ENCODE measurements at places on chromosomes 5 and 9.

DNA sequence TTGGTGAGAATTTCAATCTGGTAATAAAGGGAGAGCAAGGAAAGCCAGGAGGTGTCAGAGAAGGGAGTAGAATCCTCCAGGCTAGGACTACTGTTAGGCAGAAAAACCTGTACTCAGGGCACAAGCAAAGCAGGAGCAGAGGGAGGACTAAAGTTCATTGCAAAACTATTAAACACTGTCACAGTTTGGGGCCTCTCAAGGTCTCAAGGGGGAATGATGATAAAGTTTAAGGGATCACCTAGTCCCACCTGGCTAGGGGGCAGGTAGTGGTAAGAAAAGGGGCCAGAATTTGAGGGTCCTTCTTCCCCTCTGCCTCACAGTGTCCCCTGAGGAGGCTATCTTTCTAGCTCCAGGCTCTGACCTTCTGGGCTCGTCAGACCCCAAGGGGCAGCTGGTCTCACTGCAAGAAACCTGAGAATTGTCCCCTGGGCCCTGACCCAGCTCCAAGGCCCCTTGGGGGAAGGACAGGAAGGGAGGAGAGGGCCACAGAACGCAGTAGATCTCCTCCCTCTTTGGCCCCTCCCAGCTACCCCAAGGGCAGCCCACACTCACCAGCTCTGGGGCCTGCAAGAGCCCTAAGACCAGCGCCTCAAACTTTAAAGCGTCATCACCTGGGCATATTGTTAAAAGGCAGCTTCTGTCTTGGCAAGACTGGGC, 974 bp downstream of the CCDC69 start:
- peak; percentile 53 for DNase-seq

DNA sequence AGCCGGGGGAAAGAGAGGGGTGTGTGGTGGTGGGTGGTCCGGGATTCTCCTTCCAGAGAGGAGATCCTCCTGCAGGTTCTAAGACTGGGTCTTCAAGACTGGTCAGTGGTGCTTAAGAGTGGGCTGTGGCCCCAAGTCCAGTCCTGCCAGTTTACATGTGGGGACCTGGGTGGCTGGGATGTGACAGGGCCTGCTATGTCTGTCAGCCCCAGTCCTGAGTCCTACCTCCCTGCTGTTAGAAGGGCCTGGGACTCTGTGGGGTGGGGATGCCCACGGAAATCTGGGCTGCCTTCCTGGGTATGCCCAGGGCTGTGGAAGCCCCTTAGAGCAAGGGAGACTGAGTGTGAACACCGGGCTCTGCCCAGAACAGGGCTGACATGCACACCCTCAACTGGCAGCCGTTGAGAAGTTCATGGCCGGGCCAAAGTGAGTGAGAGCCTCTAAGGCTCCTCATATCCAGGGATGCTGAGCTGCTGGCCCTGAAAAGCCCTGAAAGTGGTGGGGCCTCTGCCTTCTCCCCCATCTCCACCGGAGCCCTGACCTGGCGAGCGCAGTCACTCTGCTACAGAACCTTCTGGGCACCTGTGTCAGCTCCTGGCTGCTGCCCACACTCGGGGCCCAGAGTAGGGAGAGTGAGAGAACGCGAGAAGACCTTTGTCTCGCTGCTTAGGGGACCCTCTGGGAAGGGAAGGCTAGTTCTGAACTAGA, 1.7 kb downstream of the PHF2 start:
- DNase-seq, result peak; percentile 49

GRCh38 chr9:133379153-133380086, 3.3 kb downstream of the STKLD1 start:
- no peak for DNase-seq

DNA sequence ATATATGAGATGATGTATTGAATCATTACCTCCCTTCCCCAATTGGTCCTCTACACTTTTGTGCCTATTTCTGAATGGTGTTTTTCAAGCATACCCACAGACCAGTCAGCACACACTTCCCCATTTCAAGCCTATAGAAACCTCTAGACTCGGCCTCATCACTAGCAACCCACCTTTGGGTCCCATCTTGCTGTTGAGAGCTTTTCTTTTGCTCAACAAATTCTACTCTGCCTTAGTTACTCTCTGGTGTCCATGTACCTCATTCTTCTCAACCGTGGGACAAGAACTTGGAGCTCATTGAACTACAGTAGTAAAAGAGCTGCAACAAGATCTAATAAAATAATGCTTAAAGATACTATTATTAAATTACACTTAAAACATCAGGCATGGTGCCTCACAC, 49.0 kb upstream of the KDM4C start:
- DNase-seq, result no peak

DNA sequence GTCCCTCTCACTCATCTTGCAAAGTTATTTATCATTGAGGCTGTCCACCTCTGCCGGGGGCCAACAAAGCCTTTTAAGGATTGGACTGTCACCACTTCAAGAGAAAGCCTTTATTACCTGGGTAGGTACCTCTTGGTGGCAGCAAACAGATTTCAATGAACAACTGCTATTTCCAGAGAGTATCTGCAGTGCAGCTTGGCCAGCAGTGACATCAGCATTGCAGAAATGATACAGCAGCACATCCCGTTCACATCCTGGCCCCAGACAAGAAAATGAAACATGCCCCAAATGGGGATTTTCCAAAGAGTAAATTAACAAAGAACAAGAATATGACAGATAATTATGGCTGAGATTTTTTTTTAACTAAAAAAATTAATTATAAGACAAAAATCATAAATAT, 2.3 kb upstream of the SPATA6L start:
- DNase-seq, result no peak

DNA sequence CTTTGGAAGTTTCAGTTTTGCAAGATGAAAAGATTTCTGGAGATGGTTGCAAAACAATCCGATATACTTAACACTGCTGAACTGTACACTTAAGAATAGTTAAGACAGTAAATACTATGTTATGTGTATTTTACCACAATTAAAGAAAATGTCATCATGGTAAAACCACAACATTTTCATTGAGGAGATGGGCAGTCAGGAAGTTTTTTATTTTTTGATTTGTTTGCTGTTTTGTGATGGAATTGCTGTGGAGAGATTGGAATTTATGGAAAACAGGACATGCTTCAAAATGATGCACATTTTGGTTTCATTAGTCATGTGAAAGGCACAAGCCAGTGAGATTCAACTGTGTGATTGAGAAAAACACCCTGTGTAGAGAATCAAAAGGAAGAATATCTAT, 90.5 kb upstream of the AGXT2 start:
- DNase-seq, result no peak

DNA sequence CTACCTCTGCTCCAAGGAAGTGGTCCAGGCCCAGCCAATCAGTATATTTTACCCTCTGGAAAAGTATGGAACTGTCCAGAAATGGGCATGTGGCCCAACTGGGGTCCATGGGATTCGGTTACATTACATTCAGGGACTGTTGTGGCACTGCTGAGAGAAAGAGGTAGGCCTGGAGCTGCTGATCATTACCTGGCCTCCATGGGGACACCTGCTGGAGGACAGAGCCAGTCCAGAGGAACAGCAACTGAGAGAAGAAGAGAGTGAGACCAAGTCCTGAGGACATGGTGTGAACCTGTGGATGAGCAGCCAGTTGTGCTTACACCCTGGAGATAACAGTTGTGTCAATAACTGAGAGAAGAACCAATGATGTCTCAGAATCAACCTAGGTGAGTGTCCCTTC, 48.2 kb downstream of the HMHB1 start:
- no peak for DNase-seq

GRCh38 chr9:119544492-119544891, 175.3 kb upstream of the BRINP1 start:
- no peak for DNase-seq

DNA sequence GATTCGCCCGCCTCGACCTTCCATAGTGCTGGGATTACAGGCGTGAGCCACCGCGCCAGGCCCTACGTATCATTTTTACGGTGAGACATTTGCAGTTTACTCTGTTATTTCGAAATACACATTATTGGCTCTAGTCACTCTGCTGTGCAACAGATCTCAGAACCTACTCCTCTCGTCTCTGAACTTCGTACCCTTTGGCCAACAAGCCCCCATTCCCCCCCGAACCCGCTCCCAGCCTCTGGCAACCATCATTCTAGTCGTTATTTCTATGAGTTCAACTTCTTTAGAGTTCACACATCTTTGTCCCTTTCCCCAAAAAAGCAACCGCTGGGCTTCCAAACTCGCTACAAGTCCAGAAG, 735 bp downstream of the PTGR1 start:
- DNase-seq, result peak; percentile 20

All from ovary (tissue), 10 donors.